KG1 (cell line): ENCODE measurements at places on chromosomes 6 and 20.

DNA sequence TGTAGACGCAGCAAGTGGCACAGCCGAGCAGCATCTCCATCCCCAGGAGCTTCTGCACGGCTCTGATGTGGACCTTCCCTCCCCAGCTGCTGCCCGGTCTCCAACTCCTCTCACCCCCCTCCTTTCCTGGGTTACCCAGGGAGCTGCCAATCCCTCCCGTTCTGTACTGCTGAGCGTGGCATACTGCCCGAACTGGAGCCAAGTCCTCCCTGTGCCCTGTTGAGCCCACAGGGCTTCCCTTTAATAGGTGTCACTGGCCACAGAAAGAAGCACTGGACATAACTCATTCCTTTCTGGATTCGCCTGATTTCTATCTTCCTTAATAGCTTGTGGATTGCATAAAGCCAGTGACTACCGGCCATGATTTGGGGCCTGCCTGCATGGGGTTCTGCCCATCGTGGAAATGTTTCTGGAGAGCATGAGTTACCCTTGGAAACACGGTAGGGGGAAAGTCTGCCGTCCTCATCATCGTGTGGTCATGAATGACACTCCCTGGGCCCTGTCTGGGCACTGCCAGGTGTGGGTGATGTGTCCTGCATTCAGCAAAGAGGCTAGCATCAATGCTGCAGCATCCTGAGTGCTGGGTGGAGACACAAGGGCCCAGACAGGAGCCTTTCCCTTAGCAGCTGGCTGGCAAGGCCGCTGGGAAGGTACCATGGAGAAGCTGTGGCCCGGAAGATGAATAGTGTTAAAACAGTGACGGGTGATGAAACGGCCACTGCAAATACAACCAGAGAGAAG is 189.7 kb downstream of the SYNDIG1 start:
- no peak for DNase-seq

GRCh38 chr6:75368151-75368779 is 83.7 kb upstream of the TMEM30A start:
- DNase-seq = no peak

DNA sequence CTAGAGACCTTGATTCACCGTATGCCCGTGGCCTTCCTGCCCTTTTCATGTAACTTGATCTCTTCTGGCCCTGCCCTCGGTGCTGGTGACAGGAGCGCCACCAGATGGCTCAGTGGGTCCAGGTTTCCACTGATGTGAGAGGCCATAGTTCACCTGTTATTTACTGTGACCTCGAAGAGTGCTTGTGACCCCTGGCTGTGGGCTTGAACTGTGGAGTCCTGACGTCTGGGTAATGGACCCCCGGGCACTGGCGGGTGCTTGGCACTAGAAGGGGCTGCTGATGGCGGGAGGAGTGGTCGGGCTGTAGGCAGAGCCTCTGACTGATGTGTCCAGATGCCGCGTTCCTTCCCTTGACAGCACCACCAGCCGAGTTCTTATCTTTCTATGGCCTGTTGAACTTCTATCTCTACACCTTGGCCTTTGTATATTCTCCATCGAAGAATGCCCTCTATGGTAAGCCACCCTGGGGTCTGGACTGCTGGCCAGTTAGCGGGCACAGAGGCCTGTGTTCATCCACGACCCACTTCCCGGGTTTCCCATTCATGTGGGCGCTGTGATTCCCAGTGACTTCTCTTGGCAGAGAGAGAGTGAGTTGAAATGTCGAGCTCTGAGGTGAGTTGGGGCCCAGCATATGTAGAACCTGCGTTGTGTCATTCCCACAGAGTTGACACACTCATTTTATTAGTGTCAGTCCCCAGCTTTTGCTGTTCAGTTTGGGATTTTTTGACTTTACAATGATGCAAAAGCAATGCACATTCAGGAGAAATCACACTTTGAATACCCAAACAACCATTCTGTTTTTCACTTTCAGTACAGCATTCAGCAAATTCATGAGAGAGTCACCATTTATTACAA is 14.9 kb downstream of the DYNLT1 start:
- DNase-seq = no peak

- DNase-seq = no peak
Measured at GRCh38 chr20:36217226-36217625, 19.1 kb upstream of the AAR2 start.

DNA sequence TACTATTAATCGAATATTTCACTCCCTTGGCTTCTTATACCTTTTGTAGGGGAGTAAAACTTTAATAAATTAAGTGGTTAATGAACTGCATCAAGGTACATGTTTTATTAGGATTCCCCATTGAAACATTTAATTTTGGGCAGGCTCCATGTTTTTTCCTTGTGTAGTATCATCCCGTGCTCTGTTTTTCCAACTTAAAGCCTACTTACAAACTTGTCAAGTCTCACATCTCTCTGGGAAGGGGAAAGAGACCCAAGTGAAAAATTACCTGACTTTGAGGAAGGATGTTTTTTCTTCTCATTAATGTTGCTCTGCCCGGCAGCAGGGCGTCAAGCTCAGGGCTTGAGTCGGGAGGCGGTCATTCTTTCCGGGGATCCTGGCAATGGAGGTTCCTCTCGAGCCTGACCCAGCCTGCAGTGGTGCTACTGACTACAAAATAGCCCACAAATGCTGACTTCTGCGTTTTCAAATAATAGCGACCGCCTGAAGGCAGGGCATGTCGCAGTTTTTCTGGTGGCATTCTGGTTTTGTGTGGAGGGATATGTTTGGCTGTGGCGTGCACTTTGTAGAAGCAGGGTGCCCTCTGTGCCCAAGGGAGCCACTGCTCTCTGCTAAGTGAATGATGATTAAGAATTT is 2.4 kb downstream of the DSP start:
- DNase-seq = no peak

DNA sequence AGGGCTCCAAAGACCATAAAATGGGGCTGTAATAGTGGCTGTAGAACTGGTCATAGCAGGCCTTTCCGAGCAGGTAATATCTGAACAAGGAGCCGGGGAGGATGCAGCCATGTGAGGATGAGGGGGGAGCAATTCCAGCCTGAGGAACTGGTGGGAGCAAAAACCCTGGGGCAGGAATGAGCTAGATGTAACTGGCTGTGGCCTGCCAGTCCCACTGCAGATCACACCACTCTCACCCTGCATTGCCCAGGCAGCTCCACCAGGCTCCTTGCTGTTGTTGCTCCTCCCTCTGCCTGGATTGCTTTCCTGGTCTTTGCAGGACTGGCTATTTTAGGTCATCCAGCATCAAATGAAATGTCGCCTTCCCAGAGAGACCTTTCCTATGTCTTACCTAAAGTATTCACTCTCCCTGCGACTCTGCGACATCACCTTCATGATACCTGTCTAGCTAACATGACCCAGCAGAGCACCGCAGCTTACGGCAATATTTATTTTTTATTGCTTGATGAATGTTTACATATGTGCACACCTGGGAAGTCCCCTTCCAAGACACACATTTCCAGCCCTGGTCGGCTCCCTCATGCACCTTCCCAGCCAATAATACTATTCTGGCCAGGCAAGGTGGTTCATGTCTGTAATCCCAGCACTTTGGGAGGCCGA is 2.4 kb upstream of the ZFP64 start:
- DNase-seq = no peak
